ENCODE measurements at places on chromosomes 1 and 21.

- no peak for DNase-seq
Measured at GRCh38 chr1:16175610-16176553, 20.0 kb upstream of the EPHA2 start.

- DNase-seq: no peak
Measured at GRCh38 chr1:82377201-82377884, 576.6 kb downstream of the ADGRL2 start.

- no peak for DNase-seq
Measured at GRCh38 chr1:21955501-21956281, 18.6 kb upstream of the HSPG2 start.

DNA sequence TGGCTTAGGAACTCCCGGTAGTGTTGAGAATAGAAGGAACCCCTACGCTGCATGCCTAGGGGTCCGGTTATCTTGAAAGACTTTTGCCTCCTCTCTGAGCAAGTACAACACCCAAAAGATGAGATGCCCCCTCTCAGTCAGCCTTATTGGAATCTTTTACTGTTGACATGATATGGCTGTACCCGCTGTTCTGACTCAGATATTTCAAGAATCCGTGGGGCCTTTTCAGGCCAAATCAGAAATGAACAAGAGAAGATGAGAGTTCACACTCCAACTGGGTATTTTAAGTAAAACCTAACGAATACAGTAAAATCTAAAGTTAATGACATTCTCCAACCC lies 164.2 kb downstream of the PPIAL4G start:
- DNase-seq: no peak

DNA sequence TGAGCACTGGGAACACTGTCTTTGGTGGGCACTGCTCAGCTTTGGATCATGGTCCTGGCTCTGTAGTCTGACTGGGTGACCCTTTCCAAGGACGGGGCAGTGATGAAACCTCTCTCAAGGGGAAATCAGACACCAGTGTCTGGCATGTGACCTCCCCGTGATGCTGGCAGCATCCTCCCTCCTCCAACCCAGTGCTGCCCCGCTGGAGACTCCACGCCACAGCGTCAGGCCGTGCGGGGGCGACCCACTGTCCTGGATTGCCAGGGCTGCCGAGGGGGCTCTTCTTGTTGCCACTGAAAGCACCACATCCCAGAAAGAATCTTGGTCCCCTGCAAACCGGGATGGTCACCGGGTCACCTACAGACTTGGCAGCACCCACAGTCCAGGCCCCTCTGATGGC lies 146.4 kb upstream of the ARHGEF16 start:
- DNase-seq: no peak

GRCh38 chr1:218332416-218332815 lies 12.7 kb upstream of the TGFB2 start:
- DNase-seq: no peak

DNA sequence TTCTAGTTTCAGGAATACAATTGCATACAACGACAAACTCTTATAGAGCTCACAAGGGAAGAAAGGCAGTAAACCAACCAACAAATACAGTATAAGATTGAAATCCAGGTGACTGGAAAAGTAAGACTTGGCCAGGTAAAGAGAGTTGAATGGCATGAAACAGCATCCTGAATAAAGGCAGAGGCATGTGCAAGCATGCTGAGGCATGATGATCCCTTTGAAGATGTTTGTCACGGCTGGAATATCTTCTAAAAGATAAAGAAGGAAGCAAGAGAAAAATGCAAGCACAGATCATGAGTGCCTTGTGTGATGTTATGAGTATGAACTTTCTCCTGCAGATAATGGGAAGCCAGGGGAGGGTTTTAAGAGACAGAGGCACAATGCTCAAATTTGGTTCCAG lies 83.3 kb upstream of the SPATA6 start:
- no peak for DNase-seq

DNA sequence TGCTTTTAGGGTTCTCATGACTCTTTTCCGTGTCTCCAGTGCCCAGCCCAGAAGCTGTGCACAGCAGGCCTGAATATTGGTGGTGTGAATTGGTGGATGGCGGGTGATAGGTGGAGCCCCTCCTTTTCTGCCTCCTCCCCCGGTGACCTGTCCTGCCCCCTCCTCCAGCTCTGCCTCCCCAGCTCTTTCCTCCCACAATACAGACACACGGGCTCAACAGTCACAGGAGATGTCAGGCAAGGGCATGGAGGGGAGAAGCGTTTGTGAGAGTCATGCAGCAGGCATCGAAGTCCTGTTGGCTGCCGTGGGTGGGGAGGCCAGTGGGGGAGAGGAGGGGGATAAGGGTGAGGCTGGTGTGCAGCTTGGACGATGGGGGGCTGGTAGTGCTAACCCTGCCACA lies 17.3 kb upstream of the TTC4 start:
- DNase-seq: no peak

DNA sequence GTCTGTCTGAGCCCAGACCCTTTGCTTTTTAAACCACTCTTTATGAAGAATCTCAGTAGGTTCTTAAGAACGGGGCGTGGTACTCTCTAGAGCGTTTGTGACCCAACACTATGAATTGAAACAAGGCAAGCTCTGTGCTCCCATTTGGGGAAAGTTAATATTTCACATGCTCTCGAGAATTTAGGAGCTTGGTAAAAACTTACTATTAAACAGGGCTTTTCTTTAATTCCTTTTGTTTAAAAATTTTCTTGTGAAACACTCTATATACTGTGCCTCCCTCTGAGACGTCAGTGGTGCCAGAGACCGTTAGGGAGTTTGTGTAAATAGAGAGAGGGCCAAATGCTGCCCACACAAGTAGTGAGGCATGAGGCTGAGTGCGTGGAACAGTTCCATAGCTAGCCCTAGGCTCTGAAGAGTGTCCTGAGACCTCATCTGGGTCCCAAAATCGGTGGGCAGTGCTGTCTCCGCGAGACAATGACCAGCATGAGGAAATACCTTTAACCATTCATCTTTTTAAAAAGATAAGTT lies 144.7 kb downstream of the ROR1 start:
- DNase-seq: no peak

- DNase-seq: no peak
Measured at GRCh38 chr1:33363470-33363861, 42.6 kb upstream of the A3GALT2 start.

DNA sequence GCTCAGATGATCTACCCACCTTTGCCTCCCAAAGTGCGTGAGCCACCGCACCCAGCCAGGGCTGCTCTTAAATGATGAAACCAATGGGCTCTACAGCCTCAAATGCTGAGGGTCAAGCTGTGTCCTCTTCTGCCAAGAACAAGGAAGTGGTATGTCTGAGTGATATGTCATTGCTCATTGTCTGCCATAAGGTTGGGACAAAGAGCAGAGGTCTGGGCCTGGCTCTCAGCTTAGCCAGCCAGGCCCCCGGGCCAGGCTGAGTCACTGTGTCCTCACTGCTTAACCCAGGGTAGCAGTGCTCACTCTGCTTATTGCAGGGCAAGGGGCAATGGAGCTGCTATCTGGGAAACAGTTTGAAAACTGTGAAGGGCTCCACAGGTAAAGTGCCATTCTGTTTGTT lies 8.3 kb upstream of the ETS2 start:
- DNase-seq: no peak

GRCh38 chr1:210360852-210361477 lies 32.3 kb downstream of the HHAT start:
- no peak for DNase-seq

GRCh38 chr21:34826836-34827235 lies 158.0 kb downstream of the CLIC6 start:
- DNase-seq: no peak

DNA sequence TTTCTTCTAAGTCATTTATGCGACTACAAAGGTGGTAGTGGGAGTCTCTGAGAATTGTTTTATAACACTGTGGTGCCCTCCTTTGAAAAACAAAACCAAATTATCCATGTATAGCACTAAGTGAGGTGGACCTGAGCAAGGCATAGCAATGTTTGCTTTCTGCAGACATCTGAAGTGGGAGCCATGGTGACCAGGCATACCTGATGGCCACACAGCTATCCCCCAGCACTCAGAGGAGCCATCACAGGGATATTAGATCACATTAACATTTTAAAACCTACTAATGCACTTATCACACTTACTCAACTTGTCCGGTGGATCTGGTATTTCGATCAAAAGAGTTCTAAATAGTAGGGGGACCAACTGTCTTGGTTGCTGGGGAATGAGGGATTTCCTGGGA lies 24.8 kb upstream of the AVPR1B start:
- no peak for DNase-seq

DNA sequence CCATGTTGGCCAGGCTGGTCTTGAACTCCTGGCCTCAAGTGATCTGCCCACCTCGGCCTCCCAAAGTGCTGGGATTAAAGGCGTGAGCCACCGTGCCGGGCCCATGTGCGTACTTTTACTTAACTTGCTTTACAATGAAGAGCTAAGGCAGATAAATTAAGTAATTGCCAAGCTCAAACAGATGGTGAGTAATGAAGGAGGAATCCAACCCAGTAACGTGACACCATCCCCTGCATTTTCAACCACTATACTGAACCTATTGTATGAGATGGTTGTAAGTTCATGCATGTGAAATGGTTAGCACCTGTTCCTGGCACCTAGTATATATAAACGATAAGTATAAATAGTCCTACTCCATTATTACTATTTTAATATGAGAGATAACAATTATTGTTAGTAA lies 588.0 kb upstream of the BEND5 start:
- DNase-seq: no peak

DNA sequence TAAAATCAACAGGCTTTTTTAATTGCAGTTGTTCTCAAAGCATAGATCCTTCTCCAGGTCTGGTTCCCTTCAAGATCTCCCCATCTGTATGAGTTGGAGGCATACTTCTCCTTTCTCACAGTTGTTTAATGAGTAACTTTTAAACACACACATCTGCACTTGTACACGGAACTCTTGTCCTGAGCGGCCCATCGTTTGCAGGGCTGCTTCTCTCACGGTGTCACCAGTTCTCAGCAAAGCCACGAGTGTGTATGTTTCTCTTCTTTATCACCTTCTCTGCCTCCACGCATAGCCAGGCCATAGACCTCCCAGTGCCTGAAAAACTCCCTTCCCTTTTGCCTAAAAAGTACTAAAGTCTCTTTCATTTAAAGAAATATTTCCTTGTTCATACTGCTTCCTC lies 68.7 kb upstream of the ROR1 start:
- DNase-seq: no peak

GRCh38 chr21:44535963-44536362 lies 4.0 kb downstream of the KRTAP10-1 start:
- DNase-seq: no peak

Data from GM18507 (cell line).